ENCODE measurements at places on chromosomes 4 and X.

GRCh38 chrX:916230-916599 lies 285.6 kb downstream of the SHOX start:
- no peak for DNase-seq

GRCh38 chr4:121648516-121648915 lies 48.3 kb downstream of the ANXA5 start:
- no peak for DNase-seq

DNA sequence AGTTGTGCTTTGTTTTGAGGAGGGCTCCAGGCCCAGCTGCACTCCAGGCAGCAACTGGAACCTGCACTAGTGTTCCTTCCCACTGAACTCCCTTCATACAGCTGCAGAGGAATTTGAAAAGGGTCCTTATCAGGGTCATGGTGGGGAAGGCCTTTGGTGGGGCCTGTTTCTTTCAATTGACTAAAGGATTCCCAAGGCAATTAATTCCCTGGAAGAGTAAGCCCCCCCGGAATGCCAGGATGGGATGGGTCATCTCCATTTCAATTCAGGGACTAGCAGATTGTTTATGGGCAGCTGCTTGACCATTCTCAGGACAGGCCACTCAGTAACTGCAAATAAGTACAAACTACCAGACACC lies 45.3 kb downstream of the TSC22D3 start:
- DNase-seq = no peak

- DNase-seq = no peak
These were observed 18.0 kb upstream of the SPIN2A start for GRCh38 chrX:57155171-57155570.

DNA sequence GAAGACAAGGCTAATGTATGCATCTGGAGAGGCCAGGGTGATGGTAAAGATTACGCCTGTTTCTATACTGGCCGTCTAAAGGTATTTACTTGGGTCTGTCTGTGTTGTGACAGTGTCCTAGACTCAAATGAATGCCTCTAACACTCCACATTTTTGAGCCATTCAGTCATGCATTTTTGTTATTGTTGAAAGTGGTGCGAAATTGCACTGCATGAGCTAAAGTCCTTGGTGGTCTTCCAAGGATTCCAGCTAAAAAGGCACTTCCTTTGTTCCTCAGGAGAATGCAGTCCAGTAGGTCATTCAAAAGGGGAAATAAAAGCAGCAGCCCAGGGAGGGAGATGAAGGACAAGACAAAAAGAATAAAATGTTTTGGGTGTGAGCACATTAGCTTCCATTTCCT lies 3.0 kb downstream of the GPC4 start:
- no peak for DNase-seq

DNA sequence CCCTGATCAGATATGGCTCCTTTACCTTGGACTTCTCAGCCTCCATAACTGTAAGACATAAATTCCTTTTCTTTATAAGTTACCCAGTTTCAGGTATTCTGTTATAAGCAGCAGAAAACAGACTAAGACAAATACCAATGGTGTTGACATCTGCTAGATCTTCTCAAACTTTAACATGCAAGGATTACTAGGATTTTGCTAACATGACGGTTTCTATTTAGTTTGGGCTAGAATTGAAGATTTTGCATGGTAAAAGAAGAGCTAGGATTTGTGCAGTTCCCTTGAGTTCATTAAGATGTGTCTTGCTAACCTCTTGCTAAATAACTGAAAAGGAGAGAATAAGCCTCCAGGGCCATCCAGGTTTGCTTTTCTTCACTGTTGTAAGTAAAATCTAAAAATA lies 5.3 kb upstream of the COPS4 start:
- no peak for DNase-seq

DNA sequence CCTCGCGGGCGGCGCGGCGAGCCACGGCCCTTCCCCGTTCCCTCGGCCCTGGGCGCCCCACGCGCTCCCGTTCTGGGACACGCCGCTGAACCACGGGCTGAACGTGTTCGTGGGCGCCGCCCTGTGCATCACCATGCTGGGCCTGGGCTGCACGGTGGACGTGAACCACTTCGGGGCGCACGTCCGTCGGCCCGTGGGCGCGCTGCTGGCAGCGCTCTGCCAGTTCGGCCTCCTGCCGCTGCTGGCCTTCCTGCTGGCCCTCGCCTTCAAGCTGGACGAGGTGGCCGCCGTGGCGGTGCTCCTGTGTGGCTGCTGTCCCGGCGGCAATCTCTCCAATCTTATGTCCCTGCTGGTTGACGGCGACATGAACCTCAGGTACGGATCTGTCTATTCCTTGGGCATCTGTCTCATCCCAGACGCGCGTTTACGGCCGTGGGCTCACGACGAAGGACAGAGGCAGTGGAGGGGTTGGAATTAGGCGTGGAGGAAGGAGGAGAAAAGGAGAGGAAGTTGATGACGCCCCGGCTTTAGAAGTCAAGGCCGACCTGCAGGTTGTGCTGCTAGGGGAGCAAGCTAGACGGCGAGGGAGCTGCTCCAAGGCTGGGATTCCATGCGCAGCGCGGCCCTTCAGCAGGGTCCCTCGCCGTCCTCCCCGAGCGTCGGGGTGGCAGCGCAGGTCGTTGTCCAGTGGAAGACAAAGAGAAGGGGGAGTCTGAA lies 792 bp downstream of the SLC10A4 start:
- DNase-seq = no peak

DNA sequence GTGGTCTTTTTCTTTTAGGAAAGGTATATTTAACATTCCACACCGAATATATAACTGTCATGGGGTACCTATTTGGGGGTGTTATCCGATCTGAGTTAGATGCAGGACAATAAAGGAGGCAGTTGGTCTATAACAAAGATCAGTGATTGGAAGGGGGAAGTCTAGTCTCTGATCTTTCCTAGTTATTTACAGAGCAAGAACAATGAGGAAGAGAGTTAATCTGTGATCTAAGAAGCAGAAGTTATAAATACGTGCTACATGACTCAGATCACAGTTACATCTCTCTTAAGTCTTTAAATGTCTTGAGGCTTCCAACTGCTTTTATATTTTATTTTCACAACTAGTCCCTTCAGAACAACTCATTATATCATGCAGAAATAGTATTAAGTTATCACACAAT lies 33.2 kb upstream of the ARMCX4 start:
- DNase-seq = no peak

DNA sequence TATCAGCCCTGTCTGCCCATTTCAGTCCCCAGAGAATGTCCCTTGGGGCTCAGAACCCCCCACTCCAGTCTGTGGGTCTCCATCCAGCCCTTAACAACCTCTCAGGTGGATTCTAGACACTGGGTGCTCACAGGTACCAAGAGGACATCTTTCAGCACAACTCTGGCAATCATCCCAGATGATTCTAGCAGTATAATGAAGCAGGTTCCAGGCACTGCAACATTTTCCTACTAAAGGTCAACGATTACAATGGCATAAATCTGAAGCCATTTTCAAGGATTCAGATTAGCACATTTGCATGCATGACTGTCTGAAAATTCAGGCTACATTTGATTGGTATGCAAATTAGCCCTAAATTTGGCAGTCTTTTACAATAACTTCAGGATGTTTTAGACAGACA lies 10.0 kb downstream of the SLC2A9 start:
- DNase-seq = no peak

All from A172 (cell line).